ENCODE measurements at places on chromosomes 2 and 18.

GRCh38 chr2:48356701-48357325, 173.1 kb upstream of the STON1 start:
- DNase-seq: no peak

GRCh38 chr2:184685999-184686841, 87.9 kb downstream of the ZNF804A start:
- no peak for DNase-seq

GRCh38 chr18:54023471-54023870, 201.0 kb downstream of the MBD2 start:
- no peak for DNase-seq

- no peak for DNase-seq
Observed at GRCh38 chr18:79382681-79383387, 12.9 kb upstream of the NFATC1 start.

DNA sequence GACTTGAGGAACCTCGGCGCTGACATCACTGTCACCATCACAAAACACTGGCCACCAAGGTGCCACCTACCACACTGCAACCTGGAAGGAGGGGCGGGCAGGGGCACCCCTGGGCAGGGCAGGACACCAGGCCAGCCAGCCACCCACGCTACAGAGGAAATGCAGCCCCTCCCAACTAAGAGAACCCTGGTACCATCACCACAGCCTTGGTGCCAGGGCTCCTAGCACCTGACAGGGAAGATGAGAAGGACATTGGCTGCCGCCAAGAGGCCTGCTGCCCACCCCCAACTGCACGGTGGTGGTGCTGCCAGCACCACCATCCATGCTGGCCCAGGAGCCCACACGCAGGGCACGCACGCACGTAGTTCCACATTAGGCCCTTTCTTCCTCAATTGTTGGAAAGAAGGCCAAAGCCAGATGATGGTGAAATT, 88.7 kb downstream of the HDAC4 start:
- DNase-seq: no peak

- DNase-seq: no peak
Observed at GRCh38 chr2:205148755-205149154, 533.5 kb upstream of the NRP2 start.

DNA sequence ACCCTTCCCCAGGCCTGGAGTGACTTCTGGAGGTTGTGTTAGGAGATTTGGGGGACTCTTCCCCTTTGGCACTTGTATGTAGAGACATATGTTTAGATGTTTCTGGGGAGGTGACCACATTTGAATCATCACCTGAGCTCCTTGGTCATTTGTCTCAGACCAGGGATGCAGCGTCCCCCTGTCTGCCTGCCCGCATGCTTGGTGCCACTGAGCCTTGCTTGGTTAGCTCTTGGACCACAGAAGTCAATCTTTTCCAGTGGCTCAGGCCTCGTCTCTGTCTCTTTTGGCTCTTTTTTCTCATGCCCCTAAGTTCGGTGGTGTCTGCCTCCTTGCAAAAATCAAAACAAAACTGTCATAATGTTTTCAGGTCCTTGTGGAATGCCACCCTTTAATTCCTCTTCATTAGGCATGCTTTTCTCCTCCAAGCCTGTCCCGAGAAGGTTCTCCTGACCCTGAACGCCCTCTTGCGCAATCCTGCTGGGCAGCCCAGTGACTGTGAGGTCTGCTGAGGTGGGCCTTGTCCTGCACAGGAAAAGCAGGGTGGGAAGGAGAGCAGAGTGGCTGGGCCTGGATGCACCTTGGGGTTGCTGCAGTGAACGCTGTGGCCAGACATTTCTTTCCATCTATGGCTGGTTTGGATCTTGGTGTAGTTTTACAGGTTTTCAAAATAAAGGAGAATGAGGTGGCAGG, 24.9 kb downstream of the GLI2 start:
- DNase-seq: no peak

DNA sequence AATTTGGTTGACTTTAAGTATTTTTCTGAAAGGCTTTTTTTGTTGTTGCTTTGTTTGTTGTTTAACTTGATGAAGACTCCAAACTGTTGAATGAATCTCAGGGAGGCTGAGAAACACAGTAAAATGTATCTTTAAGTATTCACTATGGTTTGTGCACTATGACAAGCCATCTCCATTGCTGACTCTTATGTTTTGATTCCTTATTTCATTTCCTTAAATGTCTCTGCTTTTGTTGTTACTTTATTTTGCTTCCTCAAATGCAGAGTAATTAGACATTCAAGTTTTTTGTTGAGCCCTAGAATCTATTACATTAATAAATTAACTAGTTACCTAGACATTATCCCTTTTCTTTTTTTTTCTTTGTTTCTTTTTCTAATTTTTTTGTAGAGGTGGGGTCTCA, 46.3 kb upstream of the SLC39A10 start:
- no peak for DNase-seq
